ENCODE measurements at places on chromosomes 4 and X.
A peak's percentile ranks its signal among the peaks of the same experiment; 100 is the strongest.

DNA sequence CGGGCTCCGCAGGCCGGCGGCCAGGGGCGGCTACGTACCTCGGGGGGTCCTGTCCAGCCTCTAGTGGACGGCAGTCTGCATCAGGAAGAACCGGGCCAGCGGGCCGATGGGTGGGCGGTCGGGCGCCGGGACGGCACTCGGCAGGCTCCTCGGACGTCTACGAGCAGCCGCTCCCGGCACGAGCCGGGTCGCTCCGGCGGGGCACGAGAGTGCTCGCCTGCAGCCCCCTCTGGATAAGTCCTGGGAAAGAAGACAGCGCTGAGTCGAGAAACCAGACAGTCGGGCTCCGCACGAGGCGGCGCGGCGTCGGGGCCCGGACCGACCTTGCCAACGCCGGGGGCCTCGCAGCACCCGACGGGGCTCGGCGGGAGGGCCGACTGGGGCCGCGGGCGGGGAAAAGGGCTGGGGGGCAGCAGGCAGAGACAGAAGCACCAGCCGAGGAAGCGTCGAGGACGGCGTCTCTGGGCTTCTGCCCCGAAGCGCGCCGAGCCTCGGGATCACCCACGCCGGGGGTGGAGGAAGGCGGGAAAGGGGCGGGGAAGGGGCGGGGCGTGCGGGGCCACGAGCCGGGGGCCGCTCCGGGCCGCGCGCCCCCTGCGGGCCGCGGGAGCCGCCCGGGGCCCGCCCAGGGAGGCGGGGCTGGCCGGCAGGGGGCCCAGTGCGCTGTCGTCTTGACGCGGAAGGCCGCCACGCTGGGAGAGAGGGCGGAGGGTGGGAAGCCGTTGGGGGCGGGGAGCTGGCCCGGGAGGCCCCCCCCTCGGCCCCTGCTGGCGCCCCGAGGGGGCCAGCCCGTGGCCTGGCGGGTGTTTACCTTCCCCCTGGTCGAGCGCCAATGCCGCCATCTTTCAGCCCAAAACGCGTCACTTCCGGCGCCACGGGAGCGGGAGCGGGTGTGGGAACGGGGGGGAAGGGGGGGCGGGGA is 1.9 kb downstream of the KLHL15 start:
- DNase-seq, result peak; percentile 62

- no peak for DNase-seq
Observed at GRCh38 chr4:94757192-94758140, at the start of gene BMPR1B. TSS of gene BMPR1B (plus strand) at chr4:94757955. CDS start at chr4:95104425, 346,470 bp downstream.

DNA sequence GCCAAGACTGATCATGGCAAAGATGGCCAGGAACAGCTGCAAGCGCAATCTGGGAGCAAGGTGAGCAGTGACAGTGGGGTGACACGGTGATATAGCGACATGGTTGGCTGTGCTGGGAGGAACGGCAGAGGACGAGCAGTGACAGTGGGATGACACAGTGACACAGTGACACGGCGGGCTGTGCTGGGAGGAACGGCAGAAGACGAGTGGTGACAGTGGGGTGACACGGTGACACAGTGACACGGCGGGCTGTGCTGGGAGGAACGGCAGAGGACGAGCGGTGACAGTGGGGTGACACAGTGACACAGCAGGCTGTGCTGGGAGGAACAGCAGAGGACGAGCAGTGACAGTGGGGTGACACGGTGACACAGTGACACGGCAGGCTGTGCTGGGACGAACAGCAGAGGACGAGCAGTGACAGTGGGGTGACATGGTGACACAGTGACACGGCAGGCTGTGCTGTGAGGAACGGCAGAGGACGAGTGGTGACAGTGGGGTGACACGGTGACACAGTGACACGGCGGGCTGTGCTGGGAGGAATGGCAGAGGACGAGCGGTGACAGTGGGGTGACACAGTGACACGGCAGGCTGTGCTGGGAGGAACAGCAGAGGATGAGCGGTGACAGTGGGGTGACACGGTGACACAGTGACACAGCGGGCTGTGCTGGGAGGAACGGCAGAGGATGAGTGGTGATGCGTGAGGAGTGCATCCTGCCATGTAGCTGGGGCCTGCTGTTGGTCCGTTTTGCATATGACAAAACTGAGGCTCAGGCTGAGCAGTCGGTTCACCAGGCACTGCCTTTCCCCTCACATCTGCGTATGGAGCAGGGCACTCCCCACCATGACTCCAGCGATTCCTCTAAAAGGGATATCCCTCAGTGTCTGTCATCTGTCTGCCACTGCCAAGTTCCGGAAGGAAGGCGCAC is 36.0 kb upstream of the MXD4 start:
- DNase-seq, result no peak

DNA sequence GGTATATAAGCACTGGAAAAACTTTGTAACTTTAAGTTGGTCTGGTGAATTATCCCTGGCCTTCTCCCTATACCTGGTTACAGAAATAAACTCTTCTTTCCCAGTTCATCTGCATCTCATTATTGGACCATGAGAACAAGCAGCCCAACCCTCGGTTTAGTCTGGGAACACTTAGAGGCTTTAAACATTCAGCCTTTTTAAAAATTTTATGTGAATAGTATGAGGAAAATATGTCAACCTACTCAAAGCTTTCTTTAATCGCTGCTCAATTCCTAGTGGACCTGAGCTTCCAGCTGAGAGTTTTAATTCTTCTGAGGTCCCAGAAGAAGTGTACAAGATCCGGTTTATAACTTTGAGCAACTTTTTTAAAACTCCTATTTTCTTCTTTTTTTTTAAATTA is 358.6 kb upstream of the NOCT start:
- no peak for DNase-seq

- DNase-seq, result no peak
Observed at GRCh38 chr4:171448919-171449481, 364.2 kb upstream of the GALNTL6 start.

DNA sequence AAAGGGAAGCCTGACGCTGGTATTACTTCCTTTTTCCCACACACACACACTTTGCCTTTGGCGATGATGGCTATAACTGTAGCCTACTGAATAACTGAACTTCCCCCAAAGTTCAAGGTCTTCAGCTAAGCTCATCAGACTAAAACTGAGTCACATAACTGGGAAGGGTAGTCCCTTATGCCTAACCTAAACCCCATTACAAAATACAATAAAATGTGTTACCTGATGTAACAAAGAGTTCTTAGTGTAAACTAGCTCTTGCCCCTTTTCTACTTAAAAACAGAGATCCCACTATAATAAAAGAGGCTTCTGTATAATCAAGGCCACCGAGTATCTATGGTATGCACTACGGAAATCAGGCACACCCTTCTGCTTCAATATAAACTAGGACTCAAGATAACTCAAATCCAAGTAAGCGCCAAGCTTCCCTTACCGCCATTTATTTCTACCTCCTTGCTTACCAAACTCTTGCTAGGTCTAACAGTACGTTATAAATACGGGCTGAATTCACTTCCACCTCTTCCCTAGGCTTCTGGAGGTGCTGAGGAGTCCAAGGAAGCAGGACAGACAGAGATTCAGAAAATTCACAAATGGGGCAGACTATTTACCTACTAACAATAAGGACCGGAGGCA is 2.4 kb downstream of the OTUD4 start:
- DNase-seq, result no peak

- DNase-seq, result no peak
Observed at GRCh38 chr4:7389719-7390118, 45.0 kb downstream of the PSAPL1 start.

DNA sequence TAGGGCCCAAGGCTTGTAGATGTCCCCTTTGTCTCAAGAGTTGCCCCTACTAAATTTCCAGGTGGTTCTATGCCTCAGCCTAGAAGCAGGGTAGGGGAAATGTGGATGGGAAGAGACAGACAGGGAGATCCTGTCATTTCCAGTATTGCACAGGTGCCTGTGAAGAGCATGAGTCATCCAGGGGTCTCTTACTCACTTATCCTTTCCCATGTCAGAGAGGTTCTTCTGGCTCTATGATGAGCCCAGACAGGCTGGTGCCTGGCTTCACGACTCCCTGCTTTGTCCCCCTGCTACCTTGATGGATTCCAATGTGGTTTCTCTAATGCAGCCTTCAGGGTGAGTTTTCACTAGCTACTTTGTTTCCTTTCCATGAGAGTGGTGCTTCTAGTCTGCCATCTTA is 35.2 kb upstream of the DDX60 start:
- no peak for DNase-seq

DNA sequence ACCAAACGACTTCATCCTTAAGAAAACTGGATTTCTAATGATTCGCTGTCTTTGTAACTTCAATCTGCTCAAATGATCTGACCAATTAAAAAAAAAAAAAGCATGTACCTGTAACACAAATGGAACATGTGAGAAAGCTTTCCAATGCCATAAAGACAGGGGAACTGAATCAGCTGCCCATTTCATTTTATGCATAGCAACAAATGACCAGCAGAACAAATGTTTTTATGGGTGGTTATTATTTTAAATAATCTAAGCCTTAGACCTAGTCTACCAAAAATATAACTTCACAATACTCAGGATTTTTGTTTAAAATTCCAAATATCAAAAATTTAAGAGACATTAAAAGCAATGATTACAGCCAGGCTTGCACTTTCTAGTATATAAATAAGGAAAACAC is 145.7 kb downstream of the NR3C2 start:
- no peak for DNase-seq

- DNase-seq, result no peak
Observed at GRCh38 chr4:142960126-142960525, 114.0 kb upstream of the INPP4B start.

DNA sequence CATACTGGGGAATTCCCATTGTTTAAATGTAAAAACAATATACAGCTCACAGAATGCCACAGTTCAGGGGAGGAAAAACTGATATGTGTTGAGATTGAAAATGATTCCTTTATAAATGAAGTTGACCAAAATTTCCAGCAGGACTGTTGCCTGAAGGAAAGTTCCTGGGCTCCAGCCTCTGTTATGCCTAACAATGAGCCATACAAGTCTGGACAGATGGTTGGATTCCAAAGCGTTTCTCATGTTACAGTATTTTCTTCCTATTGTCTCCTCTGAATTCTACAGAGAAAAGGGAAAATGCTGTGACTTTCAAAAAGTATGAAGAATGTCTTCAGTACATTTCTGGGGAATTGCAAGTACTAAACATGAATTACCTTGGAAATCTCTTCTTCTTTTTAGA is 73.3 kb downstream of the ALPK1 start:
- DNase-seq, result no peak

DNA sequence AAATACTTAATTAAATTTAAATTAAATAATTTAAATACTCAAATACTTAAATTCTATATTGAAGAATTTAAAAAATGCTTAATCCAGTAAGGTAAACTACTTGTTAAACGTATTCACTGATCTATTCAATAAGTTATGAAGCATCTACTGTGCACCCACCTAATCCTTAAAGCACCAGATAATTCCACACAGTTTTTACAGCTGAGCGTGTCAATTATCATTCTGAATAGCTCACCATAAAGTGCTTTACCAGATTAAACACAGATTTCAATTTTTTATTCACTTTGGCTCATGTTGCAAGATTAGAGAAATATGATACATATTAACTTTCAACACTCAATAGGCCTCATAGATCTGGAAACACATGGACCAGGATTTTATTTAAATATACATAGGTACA is 79.2 kb upstream of the DDIT4L start:
- DNase-seq, result no peak

DNA sequence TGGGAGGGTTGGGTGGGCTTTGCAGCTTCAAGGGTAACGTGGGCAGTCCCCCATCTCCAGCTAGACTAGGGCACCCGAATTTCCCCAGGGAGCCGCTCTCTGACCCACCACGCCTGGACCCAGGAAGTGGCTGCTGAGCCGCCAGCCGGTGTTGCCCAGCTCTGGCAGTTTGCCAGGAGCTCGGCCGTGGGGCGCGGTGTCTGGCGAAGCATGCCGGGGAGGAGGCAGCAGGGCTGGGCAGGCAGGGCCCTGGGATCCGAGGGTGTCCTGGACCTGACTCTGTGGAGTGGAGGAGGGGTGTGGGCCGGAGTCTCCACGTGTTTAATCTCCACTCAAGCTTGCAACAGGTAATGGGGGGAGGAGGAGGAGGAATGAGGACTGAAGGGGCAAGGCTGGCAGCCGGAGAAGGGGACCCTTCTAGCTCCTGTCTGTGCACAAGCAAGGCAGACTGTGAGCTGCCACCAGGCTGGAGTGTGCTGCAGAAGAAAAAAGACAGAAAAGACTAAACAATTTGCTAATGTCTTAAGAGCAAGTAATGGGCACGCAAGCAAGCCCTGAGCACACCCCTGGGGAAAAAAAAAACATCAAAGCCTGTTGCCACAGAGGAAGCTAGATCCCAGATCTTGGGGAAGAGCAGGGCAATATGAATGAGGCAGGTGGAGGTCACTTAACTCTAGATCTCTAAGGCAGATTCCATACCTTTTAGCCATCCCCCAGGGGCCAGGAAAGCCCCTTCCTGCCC is 2.4 kb downstream of the LONRF3 start:
- DNase-seq, result no peak

DNA sequence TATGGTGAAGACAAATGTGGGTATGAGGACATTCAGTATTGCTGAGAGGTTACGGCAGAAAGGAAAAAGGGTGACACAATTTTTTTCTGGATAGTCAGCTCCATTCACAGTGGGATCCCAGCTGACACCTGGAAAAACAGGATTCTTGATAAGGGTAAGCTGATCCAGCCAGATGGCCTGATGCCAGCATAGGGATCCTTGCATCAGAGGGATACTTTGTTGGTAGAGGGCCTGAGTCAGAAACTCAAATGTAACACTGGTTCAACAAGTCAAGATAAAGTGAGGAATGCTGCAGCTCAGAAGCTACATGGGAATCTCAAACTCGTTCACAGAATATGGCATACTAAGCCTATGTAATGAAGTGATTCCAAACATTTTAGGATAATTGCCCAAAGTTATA is 726.7 kb downstream of the C4orf33 start:
- no peak for DNase-seq

Data from GM19239 (cell line).